ENCODE measurements at places on chromosomes 13 and 19. TPM values are rescaled to one million over a fixed set of nuclear protein-coding genes. Genes with fewer than 3 reads are reported as not detected.

The PTH2 gene
- polyA plus RNA-seq: not detected

The TUBB4A gene
- 2.2 TPM for polyA plus RNA-seq

The SAE1 gene
- 34.0 TPM for polyA plus RNA-seq

The CGB8 gene
- not detected for polyA plus RNA-seq

The MIPEP gene
- polyA plus RNA-seq: 254 TPM

The RGS9BP gene
- polyA plus RNA-seq: 1.2 TPM

GRCh38 chr19:33630880-33631608 lies 9.3 kb downstream of the CHST8 start:
- no peak for DNase-seq

- no peak for DNase-seq
Measured at GRCh38 chr13:95451656-95452055, 100.9 kb upstream of the CLDN10 start.

DNA sequence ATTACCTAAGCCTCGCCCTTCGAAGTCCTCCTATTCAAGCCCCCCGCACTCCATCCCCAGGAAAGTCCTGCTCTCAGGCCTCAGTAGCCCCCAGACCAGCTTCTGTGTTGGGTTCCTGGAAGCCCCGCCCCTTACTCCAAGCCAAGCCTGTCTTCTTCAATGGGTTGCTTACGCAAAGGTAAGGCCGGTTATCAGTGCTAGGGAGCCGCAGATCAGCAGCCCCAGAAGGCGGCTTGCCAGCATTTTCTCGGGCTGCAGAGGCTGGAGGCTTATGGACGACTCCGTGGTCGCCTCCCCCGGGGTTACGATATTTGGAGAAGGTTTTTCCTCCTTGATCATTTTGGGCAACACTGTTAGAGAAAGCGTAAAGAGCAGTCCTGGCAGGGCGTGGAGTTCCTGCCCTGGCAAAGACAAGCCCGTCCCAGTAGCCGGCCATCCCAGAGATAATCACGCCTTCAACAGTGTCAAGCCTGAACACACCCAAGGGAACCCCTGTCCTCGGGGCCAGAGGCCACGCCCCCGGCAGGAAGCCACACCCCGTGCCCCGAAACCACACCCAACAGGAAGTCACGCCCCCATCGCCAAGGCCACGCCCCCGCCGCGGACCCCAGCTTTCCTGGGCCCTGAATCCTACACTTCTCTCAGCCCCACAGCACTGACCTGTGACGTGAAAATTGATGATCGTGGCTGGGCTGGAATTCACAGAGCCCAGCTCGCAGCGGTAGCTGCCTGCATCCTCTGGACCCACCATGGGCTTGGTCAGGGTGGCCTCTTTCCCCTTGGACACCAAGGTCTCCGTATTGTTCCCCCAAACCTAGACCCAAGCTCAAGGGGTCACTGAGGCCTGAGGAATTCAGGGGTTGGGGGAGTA lies 954 bp upstream of the RASIP1 start:
- peak; percentile 87 for DNase-seq

GRCh38 chr13:60707878-60708277 lies 310.9 kb downstream of the TDRD3 start:
- no peak for DNase-seq

- DNase-seq: no peak
Measured at GRCh38 chr13:102704238-102705058, 9.6 kb upstream of the METTL21C start.

DNA sequence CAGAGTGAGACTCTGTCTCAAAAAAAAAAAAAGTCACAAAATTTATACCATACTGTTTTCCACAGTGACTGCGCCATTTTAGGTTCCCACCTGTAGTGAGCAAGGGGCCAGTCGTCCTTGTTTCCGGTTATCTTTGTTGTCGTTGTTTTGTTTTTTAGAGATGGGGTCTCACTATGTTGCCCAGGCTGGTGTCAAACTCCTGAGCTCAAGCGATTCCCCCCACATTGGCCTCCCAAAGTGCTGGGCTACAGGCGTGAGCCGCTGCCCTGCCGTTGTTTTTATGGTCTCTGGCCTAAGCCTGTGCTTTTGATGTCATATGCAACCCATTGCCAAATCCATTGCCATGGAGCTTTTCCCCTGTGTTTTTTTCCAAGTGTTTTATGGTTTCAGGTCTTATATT lies 3.3 kb downstream of the UPF3A start:
- DNase-seq: no peak

DNA sequence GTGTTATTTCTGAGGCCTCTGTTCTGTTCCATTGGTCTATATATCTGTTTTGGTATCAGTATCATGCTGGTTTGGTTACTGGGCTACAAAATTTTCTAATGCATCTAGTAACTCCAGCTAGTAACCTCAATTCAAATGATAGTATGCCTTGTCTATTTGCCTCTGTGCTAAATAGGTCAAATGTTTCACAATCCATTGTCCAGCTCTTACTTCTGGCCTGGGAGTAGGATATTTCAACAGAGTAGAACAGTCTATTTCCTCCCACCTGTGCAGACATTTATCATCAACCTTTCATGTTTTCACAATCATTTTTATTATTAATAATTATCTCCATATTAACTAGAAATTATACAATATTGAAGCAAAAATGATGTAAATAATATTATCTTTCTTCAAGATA lies 18.1 kb upstream of the NDFIP2 start:
- DNase-seq: no peak

GRCh38 chr19:35063940-35064818 lies 22.7 kb downstream of the HPN start:
- DNase-seq: no peak

GRCh38 chr13:25581351-25581750 lies 209.6 kb downstream of the ATP8A2 start:
- no peak for DNase-seq

DNA sequence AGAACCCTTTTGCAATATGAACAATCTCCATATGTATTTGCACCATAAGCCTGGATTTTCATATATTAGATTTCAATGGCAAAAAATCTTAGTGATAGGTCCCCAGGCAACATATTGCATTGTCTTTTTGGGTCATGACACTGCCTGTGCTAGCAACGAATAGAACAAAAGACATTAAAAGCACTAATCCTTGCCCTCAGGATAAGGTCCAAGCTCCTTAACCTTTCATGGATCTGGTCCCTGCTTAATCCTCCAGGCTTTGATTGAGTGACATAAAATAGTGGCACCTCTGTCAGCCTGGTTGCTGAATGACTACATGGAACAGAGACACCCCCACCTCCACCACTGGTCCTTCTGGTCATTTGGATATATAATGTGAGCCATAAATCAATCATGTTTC lies 134.4 kb downstream of the RBM26 start:
- DNase-seq: no peak

DNA sequence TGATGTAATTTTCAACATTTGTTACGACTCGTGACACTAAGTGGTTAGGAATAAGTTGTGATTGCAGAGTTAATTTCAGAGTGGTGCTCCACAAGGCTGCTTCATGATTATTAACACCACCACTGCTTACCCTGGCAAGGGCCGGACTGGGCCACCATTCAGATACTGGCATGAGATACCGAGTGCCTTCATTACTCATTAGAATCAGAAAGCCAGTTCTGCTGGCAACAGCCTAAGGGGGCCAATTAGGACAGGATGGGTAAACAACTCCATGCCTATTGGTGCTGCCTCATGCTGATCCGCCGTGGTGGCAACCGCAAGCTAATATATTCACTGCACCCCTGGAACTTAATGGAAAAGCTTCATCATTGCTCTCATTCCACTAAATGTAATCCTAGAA lies 575.1 kb downstream of the EFNB2 start:
- DNase-seq: no peak

- no peak for DNase-seq
Measured at GRCh38 chr19:7195046-7195445, 99.2 kb downstream of the INSR start.

DNA sequence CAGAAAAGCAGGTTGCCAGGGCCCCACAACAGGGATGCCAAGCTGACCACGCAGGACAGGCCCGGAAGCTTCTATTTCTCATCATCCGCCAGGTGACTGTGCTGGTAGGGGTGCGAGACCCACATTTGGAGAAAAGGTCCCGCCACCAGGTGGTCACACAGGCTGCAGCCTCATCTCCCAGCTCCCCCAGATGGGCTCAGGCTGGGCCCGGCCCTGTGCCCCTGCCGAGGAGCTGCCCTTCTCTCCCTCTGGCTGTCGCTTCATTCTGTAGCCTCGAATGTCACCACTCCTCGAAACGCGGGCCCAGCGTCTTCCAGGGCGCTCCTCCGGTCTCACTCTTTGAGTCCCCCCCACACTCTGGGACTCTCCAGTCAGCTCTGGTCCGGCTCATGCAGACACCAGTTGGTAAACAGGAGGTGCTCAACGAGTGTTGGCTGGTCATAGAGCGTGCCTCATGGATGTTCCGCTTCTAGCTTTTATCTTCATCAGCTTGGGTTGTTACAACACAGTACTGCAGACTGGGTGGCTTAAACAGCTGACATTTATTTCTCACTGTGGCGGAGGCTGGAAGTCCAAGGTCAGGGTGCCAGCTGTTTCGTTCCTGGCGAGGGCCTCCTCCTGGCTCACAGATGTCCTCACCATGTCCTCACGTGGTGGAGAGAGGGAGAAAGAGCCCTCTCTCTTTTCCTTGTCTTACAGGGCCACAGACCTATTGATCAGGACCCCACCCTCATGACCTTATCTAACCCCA lies 87.1 kb downstream of the TEX29 start:
- no peak for DNase-seq

GRCh38 chr19:22545751-22546150 lies 88.4 kb upstream of the ZNF492 start:
- DNase-seq: no peak

- DNase-seq: no peak
Measured at GRCh38 chr19:30739394-30739793, 367.2 kb downstream of the ZNF536 start.

GRCh38 chr13:32036126-32036695 lies 4.6 kb downstream of the FRY start:
- no peak for DNase-seq

- DNase-seq: peak; percentile 62
Measured at GRCh38 chr13:66657165-66657881, 572.8 kb downstream of the PCDH9 start.

- DNase-seq: no peak
Measured at GRCh38 chr19:11171144-11171543, 15.6 kb upstream of the SPC24 start.

GRCh38 chr19:33639035-33639681 lies 17.4 kb downstream of the CHST8 start:
- DNase-seq: no peak

DNA sequence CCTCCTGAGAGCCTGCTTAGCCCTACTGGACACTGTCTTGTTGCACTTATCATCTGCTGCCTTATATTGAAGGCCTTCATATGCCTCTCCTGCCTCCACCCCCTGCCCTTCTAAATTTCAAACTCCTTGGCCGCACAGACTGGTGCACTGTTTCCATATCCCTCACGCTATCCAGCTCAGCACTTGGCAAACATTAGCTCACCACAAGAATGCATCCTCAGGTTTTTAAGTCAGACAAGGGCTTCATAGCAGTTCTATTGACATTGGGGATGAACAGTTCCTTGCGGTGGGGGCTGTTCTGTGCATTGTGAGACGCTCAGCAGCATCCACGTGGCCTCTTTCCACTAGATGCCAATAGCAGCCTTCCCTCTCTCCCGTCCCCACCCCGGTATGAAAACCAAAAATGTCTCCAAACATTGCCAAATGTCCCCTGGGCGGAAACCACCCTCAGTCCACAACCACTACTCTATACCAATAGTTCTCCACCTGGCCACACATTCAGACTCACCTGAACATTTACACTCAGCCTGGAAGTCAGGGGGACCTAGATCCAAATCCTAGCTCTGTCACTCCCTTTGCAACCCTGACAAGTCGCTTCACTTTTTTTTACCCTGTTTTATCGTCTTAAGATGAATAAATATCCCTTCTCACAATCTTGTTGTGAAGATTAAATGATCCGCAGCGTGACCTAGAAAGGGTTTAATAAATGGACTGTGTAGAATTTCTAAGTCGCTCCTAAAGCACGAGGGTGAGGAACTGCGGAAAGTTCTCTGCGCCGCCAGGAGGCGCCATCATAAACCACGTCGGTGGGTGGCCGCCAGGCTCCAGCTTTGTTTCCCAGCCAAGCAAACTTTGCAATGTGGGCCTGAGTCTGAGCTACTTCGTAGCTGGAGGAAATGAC lies 3.6 kb upstream of the CEACAM3 start:
- peak; percentile 64 for DNase-seq

GRCh38 chr19:36876993-36877938 lies 26.6 kb downstream of the ZNF345 start:
- no peak for DNase-seq

GRCh38 chr13:95115525-95115924 lies 185.7 kb downstream of the ABCC4 start:
- DNase-seq: no peak

GRCh38 chr19:8721334-8721733 lies at the start of gene OR2Z1:
TSS of gene OR2Z1 (plus strand) at chr19:8721634. CDS start at chr19:8731029, 9,395 bp downstream.
- no peak for DNase-seq

- DNase-seq: peak; percentile 86
Measured at GRCh38 chr13:60396783-60397703, at the start of gene TDRD3. TSS of gene TDRD3 (plus strand) at chr13:60397220. CDS start at chr13:60397365, 145 bp downstream.

DNA sequence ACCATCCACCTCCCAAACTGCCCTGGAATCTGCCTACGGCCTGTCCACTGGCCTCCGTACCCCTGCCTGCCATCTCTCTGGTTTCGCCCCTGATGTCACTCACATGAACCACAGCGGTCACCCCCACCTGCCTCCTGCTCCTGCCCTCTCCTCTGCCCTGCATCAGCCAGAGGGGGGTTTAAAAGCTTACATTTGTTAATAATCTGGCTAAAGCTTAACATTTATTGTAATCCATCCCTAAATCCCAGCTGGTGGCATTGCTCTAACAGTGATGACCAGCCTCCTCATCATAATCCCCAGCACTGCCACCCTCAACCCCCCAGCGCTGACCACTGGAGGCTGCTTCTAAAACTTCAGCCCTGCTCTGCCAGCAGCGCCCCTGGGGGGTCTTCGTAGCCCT lies 38.9 kb downstream of the DNM2 start:
- DNase-seq: no peak

DNA sequence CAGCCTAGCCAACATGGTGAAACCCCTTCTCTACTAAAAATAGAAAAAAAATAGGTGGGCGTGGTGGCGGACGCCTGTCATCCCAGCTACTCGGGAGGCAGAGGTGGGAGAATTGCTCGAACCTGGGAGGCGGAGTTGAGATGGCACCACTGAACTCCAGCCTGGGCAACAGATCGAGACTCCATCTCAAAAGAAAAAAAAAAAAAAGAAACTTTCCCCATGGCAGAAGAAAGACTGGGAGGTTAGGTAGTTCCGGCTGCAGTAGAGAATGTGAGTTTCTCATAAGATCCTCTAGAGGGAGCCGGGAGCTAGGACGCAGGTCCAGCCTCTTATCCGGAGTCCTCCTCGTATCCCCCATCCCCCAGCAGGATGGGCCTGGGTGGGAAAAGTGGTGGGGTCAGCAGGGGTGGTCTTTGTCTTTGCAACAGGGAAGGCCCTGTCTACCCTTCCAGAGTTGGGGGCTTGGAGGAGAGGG lies 13.2 kb upstream of the CREB3L3 start:
- no peak for DNase-seq

DNA sequence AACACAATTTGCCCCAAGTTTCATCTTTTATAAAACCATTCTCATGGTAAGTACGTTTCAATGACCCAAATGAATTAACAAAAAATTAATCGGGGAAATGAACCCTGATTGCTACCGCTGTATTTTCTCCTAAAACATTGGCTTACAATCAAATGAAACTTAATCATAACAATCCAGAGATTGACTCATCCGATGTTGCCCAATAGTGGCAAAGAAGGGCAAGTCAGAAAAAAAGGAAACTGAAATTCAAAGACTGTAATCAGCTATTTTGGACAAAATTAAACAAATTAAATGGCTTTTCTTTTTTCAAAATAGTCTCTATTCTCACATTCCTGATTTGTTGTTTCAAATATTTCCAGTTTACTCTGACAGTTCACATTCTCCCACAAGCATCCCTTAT lies 3.9 kb upstream of the ACOD1 start:
- DNase-seq: no peak
